Motor neuron (in vitro differentiated cells): ENCODE measurements at places on chromosomes 2 and 18. TPM values are rescaled to one million over a fixed set of nuclear protein-coding genes. Genes with fewer than 3 reads are reported as not detected.

Gene ZNG1B
- total RNA-seq, result 33.7 and 41.0 TPM in 2 replicates

Gene DCDC2C
- total RNA-seq, result not detected in 2 replicates

Gene FZD7
- 28.7 and 30.1 TPM in 2 replicates for total RNA-seq

Gene KANSL3
- 45.6 and 48.2 TPM in 2 replicates for total RNA-seq

Gene REG1B
- total RNA-seq, result not detected in 2 replicates

Gene SAG
- 6.0 and 10.3 TPM in 2 replicates for total RNA-seq

Gene ADAM23
- 15.0 and 18.1 TPM in 2 replicates for total RNA-seq

Gene SCG2
- total RNA-seq, result 42.2 and 43.7 TPM in 2 replicates

Gene MAP4K4
- total RNA-seq, result 222 and 231 TPM in 2 replicates

Gene NCKAP5
- total RNA-seq, result 1.3 and 2.2 TPM in 2 replicates

Gene SMARCAL1
- 14.3 and 17.0 TPM in 2 replicates for total RNA-seq

Gene DNAH7
- total RNA-seq, result 0.36 and 0.65 TPM in 2 replicates

Gene CEBPZOS
- 35.9 and 44.3 TPM in 2 replicates for total RNA-seq

Gene MAP2
- total RNA-seq, result 291 and 300 TPM in 2 replicates

Gene GAREM2
- 5.5 and 6.0 TPM in 2 replicates for total RNA-seq

Gene IGFBP5
- total RNA-seq, result 9.3 and 10.2 TPM in 2 replicates

Gene CRYBA2
- total RNA-seq, result 6.4 and 11.2 TPM in 2 replicates

Gene ARHGAP15
- total RNA-seq, result 0.66 and 1.1 TPM in 2 replicates

Gene REG3G
- 1.1 and 1.2 TPM in 2 replicates for total RNA-seq

Gene ARHGAP25
- total RNA-seq, result 0.22 and 1.2 TPM in 2 replicates

Gene ERMN
- total RNA-seq, result 2.0 and 3.1 TPM in 2 replicates

Gene ANXA4
- total RNA-seq, result 14.6 and 15.9 TPM in 2 replicates

Gene SERPINB13
- total RNA-seq, result 0.53 and 0.76 TPM in 2 replicates

Gene FBXO48
- total RNA-seq, result 0.70 and 0.71 TPM in 2 replicates

Gene GGCX
- total RNA-seq, result 40.2 and 46.9 TPM in 2 replicates

Gene VIL1
- total RNA-seq, result 0.32 and 0.41 TPM in 2 replicates

Gene SLC5A7
- 4.6 and 5.1 TPM in 2 replicates for total RNA-seq

Gene FSHR
- total RNA-seq, result 0.10 TPM in 1 of 2 replicates, not detected in the other

Gene NR4A2
- total RNA-seq, result 2.4 and 4.3 TPM in 2 replicates

Gene GALNT5
- 0.36 and 0.52 TPM in 2 replicates for total RNA-seq

Gene UGT1A9
- total RNA-seq, result not detected in 2 replicates

Gene VSNL1
- total RNA-seq, result 0.27 and 0.93 TPM in 2 replicates

Gene SNED1
- 5.6 and 10.7 TPM in 2 replicates for total RNA-seq

Gene SERPINB10
- total RNA-seq, result 0.24 TPM in 2 replicates

Gene PAIP2B
- 10.6 and 11.0 TPM in 2 replicates for total RNA-seq

Gene CENPA
- total RNA-seq, result 1.1 and 1.6 TPM in 2 replicates

Gene DNAH6
- total RNA-seq, result 1.8 and 2.1 TPM in 2 replicates

Gene RIT2
- total RNA-seq, result 1.7 TPM in 1 of 2 replicates, not detected in the other

Gene KCNG3
- 2.4 and 2.6 TPM in 2 replicates for total RNA-seq

Gene KCNJ3
- 0.23 and 0.38 TPM in 2 replicates for total RNA-seq

Gene LYPD6
- 4.6 and 4.9 TPM in 2 replicates for total RNA-seq

Gene ORC4
- 54.6 and 57.7 TPM in 2 replicates for total RNA-seq

Gene DSG3
- total RNA-seq, result 0.06 TPM in 1 of 2 replicates, not detected in the other

Gene PLGLB2
- total RNA-seq, result 0.05 and 0.38 TPM in 2 replicates

Gene KLHL41
- total RNA-seq, result 2.3 and 2.5 TPM in 2 replicates

Gene ORMDL1
- total RNA-seq, result 114 and 115 TPM in 2 replicates

Gene IL1B
- not detected in 2 replicates for total RNA-seq

Gene KYNU
- total RNA-seq, result 0.51 and 0.54 TPM in 2 replicates

Gene TCF23
- total RNA-seq, result 0.14 and 0.25 TPM in 2 replicates

Gene CAPN13
- 0.57 and 0.87 TPM in 2 replicates for total RNA-seq

Gene FAM117B
- 21.5 and 22.5 TPM in 2 replicates for total RNA-seq

Gene CD302
- 19.1 and 41.8 TPM in 2 replicates for total RNA-seq

Gene NT5C1B
- 1.1 and 1.4 TPM in 2 replicates for total RNA-seq

Gene AMER3
- total RNA-seq, result 8.8 and 9.2 TPM in 2 replicates
